CD4-positive, alpha-beta T cell treated with Interleukin-6 at 100 ng/mL for 8 hours (primary cell): ENCODE measurements at places on chromosomes 6 and 20.

DNA sequence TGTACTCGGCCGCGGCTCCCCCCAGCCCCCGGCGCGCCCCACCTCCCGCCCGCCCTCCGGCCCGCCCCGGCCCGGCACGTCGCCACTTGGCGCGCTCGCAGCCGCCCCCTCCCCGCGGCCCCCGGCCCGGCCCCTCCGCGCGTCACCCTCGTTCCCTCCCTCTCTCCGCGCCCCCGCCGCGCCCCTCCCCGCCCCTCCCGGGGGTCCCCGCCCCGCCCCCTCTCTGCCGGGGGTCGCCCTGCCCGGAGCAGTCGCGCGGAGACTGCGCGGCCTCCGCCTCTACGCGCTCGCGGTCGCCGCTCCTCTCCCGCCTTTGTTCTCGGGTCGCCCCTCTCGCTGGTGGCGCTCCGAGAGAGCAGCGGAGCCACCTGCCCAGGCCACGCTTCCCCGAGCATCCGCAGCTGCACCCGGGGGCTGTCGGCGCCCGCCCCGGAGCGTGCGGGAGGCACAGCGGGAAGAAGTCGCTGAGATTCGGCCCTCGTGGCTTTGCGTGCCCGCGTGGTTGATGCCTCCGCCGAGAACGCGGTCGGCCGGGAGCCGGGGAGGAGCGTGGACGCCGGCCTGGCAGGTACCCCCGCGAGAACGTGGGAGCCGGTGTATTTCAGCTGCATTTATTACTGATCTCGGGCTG is at the start of gene PHF10:
Gene PHF10 (minus strand): TSS at position 7 of the 631 bp plus-strand sequence. CDS start 569 bp downstream, outside the sequence.
- DNase-seq: peak; percentile 65

DNA sequence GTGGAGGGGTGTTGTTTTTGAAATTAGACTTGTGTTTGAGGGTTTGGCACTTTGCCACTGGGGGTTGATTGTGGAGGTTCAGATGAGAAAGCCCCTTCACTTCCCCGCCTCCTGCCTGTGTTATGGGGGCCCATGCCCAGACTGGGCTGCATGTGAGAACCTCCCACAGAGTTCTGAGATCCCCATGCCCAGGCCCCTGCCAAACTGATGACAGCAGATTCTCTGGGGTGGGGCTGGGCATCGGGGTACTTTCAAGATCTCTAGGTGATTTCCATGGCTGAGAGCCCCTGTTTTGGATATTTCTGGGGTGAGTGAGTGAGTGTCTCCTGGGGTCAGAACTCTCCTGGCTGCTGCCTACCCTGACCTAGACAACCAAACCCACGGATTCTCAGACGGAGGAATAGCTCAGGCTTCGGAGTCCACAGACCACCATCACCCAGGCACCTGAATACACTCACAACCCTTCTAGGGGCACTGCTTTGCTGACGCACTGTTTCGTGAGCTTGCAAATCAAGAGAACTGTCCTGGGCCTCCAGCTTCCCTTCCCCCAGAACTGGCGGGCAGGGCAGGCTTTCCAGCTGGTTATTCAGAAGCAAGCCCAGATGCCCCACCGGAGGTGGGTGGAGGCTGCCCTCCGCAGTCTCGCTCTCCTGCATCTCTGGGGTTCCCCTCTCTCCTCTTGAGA is 6.3 kb downstream of the BCAS1 start:
- no peak for DNase-seq

DNA sequence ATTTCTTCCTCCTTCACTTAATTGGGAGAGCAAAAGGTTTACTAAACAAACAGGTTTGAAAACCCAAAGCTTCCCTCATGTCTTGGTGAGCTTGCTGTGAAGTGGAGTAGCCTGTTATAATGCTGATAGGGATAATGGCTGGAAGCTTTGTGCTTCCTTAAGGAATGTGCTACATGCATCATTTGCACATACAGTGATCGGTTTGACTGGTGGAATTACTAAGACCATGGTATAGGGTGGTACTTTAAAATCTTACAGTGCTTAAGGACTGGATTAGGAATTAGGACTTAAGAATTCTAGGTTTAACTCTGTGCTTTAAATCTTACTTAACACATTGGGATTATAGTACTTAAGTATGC is 75.7 kb downstream of the ARID1B start:
- DNase-seq: no peak

GRCh38 chr6:20817806-20818320 is 283.6 kb downstream of the CDKAL1 start:
- no peak for DNase-seq

GRCh38 chr6:150313781-150314180 is 55.0 kb upstream of the IYD start:
- no peak for DNase-seq

- no peak for DNase-seq
These were observed 6.0 kb downstream of the C6orf141 start for GRCh38 chr6:49556429-49556837.

DNA sequence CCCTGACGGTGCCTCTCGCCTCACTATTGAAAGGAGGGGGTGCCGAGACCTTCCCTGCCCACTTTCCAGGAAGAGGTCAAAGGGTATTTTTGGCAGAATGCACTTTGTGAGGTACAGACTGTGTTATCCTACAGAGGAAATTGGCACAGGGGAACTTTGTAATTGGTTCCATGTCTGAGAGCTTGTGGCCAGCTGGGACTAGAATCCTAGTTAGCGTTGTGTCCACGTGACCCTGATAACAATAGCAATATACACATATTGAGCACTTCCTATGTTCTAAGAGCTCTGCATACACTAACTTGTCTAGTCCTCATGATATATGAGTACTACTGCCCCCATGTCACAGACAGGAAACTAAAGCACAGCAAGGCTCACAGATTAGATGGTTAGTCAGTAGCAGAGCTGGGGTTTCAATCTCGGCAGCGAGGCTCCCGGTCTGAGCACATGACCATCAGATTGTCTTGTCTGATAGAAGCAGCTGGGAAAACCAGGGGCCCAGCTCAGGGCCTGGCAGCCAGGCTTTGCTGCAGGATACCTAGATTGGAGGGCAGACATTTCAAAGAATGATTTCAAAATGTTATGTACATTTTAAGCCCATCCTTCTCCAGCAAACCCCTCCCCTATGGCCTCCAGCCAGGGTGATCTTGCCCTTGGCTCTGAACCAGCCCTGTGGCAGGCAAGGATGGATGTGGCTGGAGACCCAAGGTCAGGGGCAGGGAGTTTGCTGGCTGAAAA is 1.4 kb downstream of the MAPK13 start:
- peak; percentile 62 for DNase-seq

GRCh38 chr6:137878029-137878428 is 11.0 kb downstream of the TNFAIP3 start:
- DNase-seq: no peak

DNA sequence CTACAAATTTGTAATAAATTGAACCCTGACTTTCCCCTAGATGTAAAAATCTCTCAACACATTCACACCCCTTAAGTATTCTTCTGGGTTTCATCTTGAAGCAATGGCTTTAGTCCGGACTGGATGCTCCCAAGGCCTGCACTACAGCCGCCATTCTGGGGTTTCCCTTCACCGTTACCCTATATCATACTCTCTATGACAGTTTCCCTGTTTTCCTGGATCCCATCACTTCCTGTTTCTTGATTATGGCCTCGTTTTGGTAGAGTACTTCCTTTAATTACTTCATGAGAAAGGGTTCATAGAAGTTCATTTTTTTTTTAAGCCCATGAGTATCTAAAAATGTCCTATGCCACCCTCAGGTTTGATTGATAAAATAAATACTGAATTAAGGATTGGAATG is 11.7 kb downstream of the FIG4 start:
- no peak for DNase-seq

DNA sequence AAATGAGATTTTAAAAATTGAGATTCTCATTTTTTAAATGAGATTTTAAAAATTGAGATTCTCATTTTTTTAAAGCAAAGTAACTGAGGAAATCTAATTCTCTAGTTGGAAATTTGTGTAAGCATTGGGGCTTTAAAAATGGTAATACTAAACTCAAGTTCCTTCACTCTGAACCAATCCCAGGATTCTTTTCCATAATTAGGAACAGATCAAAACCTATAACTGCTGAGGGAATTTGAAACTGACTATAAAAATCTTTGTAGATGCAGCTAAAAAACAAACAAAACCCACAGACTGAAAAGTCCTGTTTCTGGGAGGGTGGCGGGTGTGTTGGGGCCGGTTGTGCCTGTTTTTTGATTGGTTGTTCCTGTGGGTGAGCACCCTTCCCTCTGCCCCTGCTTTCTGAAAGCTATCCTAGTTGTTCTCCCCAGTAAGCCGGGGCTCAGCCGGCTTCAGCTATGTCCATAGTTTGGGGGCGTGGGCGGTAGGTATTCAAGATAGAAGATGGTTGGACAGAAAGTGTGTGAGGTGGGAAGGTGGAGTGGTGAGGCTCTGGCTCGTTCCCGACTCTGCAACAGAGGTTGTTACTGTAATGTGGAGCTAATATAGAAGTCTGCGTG is 49.3 kb downstream of the GFRA4 start:
- DNase-seq: no peak

- no peak for DNase-seq
These were observed 13.5 kb upstream of the PRDM1 start for GRCh38 chr6:106072501-106073090.

- no peak for DNase-seq
These were observed 339.7 kb downstream of the TAF4 start for GRCh38 chr20:61725966-61726365.

GRCh38 chr6:145137425-145137824 is 597.9 kb downstream of the EPM2A start:
- DNase-seq: no peak

DNA sequence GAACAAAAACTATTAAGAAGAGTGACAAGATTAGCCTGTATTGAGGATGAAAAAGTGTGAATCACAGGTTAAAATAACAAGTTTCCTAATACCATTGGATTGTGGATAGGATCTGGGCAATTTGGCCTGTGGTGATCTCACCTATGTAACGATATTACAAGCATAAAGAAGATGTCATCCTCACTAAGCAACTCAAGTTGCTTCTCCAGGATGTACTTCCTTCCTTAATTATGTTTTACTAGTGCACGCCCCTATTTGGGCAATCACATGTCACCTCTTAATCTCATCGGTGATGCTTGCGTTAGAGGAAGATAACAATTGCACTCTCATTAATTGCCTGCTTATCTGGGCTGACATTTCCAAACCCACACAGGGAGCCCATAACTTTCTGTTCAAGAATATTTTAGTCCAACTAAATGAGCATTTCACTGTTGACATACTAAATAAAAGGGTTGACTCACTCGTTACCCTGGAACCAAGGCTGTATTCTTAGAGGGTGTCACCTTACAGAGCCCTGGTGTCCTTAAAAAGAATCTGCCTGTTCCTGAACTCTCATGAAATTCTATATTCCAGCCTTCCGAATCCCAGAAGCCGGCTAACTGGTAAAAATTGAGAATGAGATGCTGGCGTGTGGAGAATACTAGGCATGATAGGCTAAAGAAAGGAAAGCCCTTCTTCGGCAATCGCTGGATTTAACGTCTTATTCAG is 88.2 kb upstream of the ATXN1 start:
- DNase-seq: peak; percentile 4

DNA sequence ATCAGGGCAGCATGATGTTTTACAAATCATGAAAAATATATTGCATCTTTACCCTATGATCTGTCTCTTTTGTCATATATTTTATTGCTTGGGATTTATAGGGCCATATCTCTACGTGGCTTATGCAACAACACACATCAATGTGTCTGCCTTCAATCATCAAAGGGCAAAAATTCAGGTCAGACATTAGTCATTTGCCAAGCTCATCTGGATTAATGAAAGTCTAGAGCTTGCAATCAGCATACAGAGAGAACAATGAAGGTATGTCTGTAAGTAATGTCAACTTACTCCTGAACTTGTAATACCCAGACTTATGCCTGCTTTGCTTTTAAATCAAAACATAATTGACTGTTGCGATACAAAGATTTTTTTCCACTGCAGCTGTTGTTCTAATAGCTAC is 282.7 kb downstream of the HAO1 start:
- no peak for DNase-seq

DNA sequence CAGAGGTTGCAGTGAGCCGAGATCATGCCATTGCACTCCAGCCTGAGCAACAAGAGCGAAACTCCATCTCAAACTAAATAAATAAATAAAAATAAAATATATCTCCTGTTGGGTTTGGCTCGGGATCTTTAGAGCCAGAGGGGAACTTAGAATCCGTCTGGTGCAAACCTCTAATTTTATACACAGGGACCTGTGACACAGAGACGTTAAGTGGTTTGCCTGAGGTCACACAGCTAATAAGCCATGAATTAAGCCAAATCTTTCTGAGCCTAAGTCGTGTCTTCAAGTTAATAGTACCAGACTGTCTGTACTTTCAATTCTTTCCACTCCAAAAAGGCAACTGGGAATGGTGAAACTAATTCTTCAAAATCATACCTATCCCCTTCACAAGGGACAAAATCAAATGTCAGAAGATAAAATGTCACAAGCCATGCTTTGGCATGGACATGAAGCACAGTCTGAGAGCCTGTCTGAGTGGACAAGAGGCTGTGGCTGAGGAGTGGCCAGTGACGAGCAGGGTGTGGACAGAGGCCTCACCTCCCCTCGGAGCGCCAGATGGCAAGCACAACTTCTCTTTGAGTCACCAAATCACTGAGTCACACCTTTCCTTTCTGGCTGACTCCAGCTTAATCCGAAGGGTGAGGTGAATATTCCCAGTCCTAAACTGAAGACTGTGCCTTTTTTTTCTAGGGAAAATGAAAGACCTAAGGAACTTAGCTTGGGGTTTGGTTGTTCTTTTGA is 177.4 kb downstream of the TFAP2A start:
- DNase-seq: no peak

DNA sequence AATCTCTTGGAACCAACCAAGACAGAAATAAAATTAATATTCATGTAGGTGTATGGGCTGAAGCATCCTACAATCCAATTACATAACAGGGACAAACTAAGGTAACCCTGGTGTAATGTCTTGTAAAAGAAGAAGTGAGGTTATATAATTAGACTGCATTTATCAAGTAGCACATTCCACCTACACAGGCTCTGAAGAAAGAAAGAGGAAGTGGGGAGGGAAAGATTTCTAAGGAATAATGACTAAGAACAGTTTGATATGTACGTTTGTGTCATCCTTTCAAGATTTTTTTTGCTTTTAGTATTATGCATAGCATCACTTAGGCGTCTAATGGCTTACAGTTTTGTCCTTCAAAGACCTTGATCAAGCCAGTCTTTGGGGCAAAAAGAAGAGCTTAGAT is 139.7 kb downstream of the PLCB1 start:
- no peak for DNase-seq

- peak; percentile 31 for DNase-seq
These were observed 28.3 kb downstream of the MRS2 start for GRCh38 chr6:24431045-24431451.

DNA sequence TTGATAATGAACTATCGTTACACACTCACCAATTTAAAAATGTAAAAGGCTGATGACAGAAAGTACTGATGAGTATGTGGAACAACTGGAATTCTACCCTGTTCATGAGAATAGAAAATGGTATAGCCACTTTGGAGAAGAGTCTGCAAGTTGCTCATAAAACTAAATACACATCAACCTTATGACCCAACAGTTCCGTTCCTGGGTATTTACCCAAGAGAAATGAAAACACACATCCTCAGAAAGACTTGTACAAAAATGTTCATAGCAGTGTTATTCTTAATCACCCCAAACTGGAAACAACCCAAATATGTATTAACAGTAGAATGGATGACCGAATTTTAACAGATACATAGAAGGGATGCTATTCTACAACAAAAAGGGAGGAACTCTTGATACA is 145.7 kb upstream of the LRFN2 start:
- DNase-seq: no peak
